ENCODE measurements at places on chromosomes 7 and 10.

DNA sequence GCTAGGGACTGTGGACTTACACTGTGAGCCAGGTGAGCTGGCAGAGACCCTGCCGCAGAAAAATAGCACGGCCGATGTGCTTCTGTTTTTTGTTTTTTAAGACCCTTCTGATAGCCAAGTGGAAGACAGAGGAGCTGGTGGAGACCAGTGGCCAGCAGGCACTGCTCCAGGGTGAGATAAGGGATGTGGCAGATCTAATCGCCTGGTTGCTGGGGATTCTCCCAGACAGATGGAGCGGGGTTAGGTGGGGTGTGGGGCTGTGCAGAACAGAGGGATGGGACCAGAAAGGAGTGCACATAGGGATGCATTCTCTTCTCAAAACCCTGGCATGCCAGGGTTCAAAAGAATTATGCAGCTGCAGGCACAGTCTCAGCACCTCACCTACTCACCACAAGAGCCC lies 82.2 kb downstream of the VOPP1 start:
- H3K4me1 ChIP-seq = peaks cover 7% of the 10 kb centered on the region
- H3K36me3 ChIP-seq = peaks cover 29% of the 10 kb centered on the region
- DNase-seq = no peak
- H3K4me3 ChIP-seq = no peak overlapping the region
- no peaks in the 10 kb centered on the region for H3K27me3 ChIP-seq

DNA sequence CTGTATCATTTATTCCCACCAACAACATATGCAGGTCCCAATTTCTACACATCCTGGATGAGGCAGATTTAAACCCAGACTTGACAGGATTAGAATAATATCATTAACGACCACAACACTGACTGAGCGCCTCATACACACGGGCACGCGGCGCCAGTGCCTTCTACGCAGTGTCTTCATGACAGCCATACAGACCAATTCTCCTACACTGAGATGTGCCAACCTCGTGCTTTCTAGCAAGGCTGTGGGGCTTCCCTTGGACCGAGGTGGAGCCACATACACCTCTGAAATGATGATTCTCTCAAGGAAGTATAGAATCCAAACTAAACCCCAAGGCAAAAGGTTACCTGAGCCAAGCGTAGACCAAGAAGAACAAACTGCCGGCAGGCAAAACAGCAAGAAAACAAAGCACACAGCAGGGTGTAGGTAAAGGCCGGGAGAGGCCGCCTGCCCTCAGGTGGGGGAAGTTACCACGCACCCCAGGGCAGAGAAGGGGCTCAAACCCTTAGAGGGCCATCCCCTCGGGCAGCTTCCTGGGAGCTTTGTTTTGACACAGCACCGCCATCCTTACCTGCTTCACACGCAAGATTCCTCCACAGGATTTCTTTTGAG lies 75.8 kb downstream of the DLG5 start:
- H3K4me1 ChIP-seq = peaks cover 3% of the 10 kb centered on the region
- H3K4me3 ChIP-seq = no peak overlapping the region
- DNase-seq = no peak
- H3K27ac ChIP-seq = no peak overlapping the region

- no peak overlapping the region for H3K27ac ChIP-seq
- H3K4me1 ChIP-seq = peaks cover 21% of the 10 kb centered on the region
- peak overlapping the region; percentile 94 for H3K4me3 ChIP-seq
- H3K27me3 ChIP-seq = peaks cover 12% of the 10 kb centered on the region
- no peaks in the 10 kb centered on the region for H3K36me3 ChIP-seq
Measured at GRCh38 chr10:118047157-118047719, 497 bp upstream of the RAB11FIP2 start.

GRCh38 chr7:26500749-26501352 lies 209.2 kb downstream of the SNX10 start:
- H3K27me3 ChIP-seq = peaks cover 5% of the 10 kb centered on the region
- no peaks in the 10 kb centered on the region for H3K4me1 ChIP-seq
- DNase-seq = no peak
- no peak overlapping the region for H3K27ac ChIP-seq
- no peaks in the 10 kb centered on the region for H3K36me3 ChIP-seq

GRCh38 chr10:1070919-1071318 lies 14.7 kb downstream of the WDR37 start:
- peaks cover 19% of the 10 kb centered on the region for H3K36me3 ChIP-seq
- no peaks in the 10 kb centered on the region for H3K27me3 ChIP-seq

DNA sequence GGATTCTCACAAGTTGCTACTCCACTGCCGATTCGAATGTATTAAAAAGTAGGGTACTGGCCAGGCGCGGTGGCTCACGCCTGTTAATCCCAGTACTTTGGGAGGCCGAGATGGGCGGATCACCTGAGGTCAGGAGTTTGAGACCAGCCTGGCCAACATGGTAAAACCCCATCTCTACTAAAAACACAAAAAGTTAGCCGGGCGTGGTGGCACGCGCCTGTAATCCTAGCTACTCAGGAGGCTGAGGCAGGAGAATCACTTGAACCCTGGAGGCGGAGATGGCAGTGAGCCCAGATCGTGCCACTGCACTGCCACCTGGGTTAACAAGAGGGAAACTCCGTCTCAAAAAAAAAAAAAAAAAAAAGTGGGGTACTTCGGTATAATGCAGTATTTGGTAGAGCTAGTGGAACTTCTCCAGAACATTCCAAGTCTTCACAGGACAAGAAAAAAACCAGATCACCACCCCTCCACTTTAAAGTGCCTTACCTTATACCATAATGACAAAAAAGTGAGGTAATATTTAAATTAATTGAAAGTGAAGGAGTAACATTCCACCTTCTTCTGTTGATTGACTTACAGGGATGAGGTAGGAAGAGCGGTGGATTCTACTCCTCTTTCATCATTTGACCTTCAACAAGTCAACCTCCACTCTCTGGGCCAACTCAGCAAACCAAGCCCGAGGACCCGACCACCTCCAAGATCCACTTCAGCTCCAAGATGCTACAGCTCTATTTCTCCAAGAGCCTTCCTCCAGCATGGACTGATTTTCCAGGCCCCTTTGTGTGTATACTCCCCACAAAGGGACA lies 2.0 kb downstream of the BAZ1B start:
- peaks cover 46% of the 10 kb centered on the region for H3K4me1 ChIP-seq
- H3K27me3 ChIP-seq = no peaks in the 10 kb centered on the region
- H3K27ac ChIP-seq = peak overlapping the region; percentile 91
- peaks cover 43% of the 10 kb centered on the region for H3K36me3 ChIP-seq
- peak overlapping the region; percentile 97 for H3K4me3 ChIP-seq
